ENCODE measurements at places on chromosomes 11 and 22.

DNA sequence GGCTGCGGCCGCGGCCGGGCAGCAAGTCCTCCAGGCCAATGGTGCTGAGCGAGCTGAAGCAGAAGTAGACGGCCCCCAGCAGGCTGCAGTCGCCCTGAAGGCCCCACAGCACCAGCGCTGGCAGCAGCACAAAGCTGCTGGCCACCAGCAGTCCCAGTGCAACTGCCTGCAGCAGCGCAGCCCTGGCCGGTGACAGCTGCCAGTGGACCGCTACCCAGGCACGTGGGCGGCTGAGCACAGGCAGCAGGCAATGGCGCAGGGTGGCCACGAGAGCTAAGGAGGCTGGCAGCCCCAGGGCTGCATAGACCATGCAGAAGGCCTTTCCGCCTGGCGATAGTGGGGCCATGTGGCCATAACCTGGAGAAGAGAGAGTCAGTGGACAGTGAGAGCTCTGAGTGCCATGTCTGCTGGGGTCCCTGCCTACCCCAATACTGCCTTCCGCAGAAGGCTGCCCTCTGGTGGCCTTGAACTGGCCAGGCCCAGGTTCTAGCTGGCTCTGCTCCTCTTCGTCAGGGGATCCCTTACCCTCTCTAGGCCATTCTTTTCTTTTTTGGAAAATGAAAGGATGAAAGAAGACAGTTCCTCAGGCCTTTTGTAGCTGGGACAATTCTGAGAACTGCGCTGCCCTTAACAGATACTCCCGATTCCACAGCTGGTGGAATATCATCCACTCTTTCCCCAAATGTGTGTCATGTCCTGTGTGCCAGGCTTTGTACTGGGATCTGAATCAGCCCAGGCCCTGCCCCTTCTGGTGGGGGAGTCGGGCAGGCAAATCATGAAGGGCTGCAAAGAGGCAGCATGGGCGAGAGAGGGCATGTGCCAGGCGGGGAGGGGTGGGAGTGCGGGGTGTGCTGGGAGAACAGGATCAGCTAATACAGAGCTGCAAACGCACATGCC, 1.8 kb downstream of the KCNK7 start:
- no peak for DNase-seq

- no peak for DNase-seq
Observed at GRCh38 chr22:38709306-38709705, 3.6 kb downstream of the GTPBP1 start.

DNA sequence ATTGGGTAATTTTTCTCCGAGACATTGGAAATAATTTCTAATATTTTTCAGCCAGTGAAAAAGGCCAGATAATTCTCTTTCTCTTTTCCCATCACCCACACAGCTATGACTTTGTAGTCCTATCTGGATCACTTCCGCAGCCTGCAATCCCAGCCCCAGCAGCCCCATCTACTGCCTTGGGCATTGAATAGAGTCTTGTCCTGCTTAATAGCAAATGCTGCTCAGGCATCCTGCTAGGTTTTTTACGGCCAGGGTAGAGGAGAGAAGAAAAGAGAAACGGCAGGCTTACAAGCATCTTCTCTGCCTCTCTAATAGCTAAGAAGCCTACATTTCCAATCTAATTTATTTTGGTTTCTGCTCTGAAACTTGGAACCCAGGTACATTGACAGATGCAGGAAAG, 154.3 kb upstream of the B3GAT1 start:
- no peak for DNase-seq

DNA sequence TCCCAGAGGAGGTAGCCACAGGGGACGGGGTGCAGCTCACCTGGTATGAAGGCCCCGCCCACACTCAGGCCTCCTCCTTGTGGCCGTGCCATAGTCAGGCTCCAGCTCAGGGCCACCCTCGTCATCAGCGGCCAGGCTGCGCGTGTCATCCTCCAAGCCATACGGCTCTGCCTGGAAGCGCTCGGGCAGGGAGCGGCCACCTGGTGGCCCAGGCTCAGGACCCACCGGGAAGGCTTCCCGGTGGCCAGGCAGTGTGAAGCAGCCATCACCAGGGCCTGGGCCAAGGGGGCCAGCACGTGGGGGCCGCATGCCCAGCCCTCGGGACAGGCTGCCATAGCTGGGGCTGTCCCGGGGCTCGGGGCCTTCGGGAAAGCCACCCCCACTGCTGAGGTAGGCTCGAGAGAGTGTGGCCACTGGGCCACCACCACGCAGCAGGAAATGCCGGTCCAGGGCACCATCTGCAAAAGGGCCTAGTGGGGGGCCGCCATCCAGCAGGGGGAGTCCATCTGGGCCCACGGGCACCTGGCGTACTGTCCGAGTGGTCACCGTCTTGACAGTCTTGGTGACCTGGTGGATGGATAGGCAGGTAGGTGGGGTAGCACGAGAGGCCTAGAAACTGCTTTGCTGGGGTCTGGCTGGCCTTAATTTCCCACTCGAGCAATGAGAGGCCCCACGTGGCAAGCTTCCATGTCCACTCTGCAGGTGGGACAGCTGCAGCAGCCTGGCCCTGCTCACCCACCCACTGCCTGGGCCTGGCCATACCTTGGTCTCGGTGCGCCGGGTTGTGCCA, 35.3 kb downstream of the ARVCF start:
- no peak for DNase-seq

- DNase-seq, result no peak
Observed at GRCh38 chr11:117887431-117888138, 11.1 kb upstream of the FXYD6 start.

GRCh38 chr11:126354631-126355323, 709 bp upstream of the ST3GAL4 start:
- no peak for DNase-seq

DNA sequence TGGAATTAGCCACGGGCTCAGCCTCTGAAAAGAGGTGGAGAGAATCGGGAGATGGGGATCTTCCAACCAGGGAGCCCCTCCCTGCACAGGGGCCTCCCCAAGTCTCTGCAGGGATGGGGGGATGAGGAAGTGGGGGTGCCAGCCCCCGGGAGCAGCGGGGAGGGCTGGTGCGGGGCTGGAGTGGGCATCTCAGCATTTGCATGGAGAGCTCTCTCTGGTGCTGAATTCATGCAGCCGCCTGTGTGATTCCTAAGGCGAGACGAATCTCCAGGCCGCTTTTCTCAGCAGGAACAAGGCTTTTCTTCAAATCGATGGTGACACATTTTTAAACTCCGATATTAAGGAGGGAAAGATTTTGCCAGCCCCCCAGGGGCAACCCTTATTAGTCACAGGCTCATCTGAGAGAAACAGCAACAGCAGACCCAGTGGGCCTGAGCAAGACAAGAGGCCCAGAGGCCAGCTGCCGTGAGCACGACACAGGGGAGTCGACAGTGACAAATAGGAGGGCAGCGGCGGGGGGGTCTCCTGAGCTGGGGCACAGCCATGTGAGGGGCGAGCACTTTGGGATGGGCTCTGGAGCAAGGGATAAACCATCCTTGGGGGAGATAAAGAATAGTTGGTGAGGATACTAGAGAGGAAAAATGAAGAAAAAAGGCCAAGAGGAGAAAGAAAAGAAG, 29.0 kb downstream of the MACROD1 start:
- no peak for DNase-seq

- no peak for DNase-seq
Observed at GRCh38 chr22:23063539-23064380, 6.6 kb upstream of the GNAZ start.

DNA sequence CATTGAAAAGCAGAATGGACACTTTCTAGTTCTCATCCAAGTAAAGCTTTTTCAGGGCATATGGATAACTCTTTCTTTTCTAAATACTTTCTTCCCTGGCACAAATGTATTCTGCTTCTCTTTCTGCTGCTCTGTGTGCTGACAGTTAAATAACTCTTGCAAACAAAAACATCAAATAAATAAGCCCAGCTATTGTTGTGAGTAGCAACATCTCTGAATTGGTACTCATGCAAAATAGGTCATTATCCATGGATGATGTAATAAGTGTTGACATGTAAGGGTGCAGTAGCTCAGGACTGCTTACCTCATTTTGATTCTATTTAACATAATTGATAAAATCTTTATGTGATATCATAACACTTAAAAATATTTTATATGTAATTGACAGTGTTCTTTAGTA, 164.3 kb downstream of the MSANTD4 start:
- DNase-seq, result no peak

DNA sequence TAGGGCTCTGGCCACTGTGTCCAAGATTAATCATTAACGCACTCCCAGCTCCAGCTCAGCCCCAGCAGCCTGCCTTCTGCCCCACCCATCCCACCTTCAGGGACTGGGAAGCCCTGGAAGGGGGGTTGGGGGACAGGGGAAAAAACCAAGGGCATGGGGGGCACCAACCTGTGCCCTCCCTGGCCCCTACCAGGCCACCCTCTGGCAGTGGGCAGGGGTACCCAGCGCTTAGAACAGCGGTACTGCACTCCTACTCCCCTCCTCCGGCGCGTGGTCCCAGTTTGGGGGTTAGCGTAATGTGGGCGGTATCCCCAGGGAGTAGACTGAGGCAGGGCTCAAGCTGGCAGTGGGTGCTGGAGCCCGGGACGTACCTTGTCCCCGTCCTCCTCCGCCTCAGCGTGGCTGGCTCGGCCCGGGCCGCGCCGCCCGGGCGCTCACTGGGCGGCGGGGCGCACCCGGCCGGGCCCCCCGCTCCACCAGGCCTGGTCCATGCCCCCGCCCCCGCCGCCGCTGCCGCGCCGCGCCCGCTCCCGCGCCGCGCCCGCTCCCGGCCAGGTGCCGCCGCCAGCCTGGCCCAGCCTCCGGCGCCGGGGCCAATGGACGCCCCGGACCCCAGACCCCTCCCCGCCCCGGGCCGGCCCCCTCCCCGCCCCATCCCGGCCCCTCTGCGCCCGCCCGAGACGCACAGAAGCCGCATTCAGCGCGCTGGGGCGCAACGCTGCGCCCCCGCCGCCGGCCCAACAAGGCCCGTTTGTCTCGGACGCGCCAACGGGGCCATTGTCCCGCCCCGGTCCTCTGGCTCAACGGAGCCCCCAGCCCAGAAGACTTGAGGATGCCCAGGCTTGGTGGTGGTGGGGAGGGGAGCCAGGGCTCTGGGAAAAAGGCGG, at the start of gene GAL3ST1:
Gene GAL3ST1, minus strand, starts transcription at position 571 of the 887 bp plus-strand sequence. CDS start 17,273 bp downstream, outside the sequence.
- DNase-seq, result no peak

DNA sequence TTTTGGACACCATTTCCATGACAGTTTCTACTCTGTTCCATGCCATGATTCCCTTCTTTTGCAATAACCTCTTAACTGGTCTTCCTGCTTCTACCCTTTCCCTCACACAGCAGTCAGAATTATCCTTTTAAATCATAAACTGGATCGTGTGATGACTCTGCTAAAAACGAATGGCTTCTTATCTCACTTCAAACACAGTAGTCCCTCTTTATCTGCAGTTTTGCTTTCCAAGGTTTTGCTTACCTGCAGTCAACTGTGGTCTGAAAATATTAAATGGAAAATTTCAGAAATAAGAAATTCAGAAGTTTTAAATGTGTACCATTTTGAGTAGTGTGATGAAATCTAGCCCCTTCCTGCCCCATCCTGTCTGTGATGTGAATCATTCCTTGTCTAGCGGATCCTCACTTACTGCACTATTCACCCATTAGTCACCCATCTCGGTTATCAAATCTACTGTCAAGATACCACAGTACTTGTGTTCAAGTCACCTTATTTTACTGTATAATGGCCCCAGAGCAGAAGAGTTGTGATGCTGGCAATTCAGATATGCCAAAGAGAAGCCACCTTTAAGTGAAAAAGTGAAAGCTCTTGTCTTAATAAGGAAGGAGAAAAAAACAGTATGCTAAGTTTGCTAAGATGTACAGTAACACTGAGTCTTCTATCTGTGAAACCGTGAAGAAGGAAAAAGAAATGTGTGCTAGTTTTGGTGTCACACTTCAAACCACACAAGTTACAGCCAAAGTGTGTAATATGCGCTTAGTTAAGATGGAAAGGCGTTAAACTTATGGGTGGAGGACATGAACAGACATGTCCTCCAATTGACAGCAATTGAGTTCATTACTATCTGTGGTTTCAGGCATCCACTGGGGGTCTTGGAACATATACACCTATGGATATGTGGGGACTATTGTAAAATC, 283.0 kb downstream of the DDX10 start:
- no peak for DNase-seq

- no peak for DNase-seq
Observed at GRCh38 chr11:19652623-19653375, 59.8 kb upstream of the NAV2 start.
